ENCODE measurements at places on chromosomes 12 and 14.

GRCh38 chr12:64782191-64782876 lies 23.1 kb upstream of the GNS start:
- DNase-seq = no peak

DNA sequence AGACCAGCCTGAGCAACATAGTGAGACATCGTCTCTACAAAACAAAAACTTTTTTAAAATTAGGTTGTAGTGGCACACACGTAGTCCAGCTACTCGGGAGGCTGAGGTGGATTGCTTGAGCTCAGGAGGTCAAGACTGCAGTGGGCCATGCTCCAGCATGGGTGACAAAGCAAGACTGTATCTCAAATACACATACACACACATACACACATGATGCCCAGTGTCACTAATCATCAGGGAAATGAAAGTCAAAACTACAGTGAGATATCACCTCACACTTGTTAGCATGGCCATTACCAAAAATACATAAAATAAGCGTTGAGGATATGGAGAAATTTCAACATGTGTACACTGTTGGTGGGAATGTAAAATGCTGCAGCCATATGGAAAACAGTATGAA lies 33.2 kb upstream of the KICS2 start:
- no peak for DNase-seq

GRCh38 chr14:73223049-73223448 lies 14.3 kb upstream of the PAPLN start:
- no peak for DNase-seq

DNA sequence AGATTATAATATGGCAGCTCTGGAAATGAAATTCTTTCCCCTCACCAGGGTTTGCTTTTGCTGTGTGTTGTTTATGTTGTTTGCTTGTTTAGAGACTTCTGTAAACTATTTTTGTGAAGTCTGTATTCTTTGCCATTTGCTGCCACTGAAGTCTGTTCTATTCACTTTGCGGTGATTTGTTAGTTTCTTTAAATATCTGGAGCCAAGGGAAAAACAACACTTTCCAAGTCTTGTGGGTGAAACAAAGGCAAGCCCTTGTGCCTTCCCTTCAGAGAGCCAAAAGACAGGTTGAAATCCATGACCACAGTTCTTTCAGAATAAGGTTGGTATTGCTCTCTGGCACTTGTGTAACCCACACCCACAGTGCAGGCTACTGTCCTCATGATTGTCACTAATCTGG lies 59.5 kb upstream of the RNU6-7 start:
- no peak for DNase-seq

GRCh38 chr14:55533960-55534359 lies 46.0 kb upstream of the KTN1 start:
- DNase-seq = no peak

- DNase-seq = no peak
These were observed 15.0 kb downstream of the CCND2 start for GRCh38 chr12:4288296-4289131.
